ENCODE measurements at places on chromosomes 4 and X. TPM values are rescaled to one million over a fixed set of nuclear protein-coding genes. Genes with fewer than 3 reads are reported as not detected.

Gene MAGED4
- total RNA-seq, result 10.2 TPM

Gene MAGEA8
- not detected for total RNA-seq

Gene SLC7A11
- 30.2 TPM for total RNA-seq

Gene FAM47E
- not detected for total RNA-seq

Gene VCX
- 0.11 TPM for total RNA-seq

Gene TBX22
- total RNA-seq, result not detected
